ENCODE measurements at places on chromosomes 3 and 15.

DNA sequence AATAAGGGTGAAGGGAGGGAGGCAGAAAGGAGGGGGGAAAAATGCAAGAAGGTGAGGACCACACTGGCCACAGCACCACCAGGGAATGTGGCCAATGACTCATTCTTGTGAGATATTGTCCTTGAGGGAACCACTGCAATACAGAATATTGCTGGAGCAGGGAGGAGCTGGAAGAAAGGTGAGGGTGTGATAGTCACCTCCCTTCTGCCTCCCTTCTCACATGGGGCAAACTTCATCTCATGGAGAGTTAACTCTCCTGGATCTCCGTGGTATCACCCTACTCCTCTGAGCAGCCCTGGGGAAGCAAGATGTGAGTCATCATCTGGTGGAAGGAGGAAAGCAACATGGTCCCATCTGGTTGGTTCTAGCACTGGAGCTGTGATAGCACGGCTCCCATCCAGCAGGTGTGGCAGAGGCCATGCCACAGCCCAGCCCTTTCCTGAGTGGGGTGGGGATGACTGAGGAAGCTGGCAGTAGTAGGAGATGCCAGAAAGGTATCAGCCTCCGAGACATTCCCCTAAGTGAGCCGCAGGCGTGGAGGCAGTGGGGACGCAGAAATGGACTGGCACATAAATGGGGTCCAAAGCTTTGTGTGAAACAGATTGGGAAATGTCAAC, 115.9 kb upstream of the LPP start:
- no peak for DNase-seq

- no peak for DNase-seq
Observed at GRCh38 chr3:62727536-62727935, 147.7 kb downstream of the CADPS start.

DNA sequence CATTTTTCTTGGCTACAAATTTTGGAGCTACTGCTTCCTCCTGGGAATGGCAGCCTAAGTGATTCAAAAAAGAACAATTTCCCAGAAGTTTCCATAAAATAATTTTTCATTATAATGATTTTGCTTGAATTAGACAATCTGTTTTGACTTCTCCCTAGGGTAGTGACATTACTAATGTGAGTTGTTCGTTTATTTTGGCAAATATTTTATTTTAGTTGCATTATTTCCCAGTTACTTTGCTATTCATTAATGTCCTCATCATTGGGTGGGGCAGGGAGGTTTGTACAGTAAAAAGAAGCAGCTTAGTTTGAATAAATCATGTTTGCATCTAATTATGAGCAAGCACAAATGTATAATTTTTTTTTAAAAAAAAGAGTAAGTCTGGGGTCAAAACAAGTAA, 686.6 kb downstream of the ROBO2 start:
- no peak for DNase-seq

- DNase-seq, result no peak
Observed at GRCh38 chr3:34323517-34323916, 525.1 kb downstream of the PDCD6IP start.

- peak; percentile 30 for DNase-seq
Observed at GRCh38 chr3:174440741-174441587, 418.2 kb upstream of the NAALADL2 start.

GRCh38 chr15:30930422-30930821, 26.7 kb downstream of the FAN1 start:
- no peak for DNase-seq

Measured in cerebellar nuclear complex (tissue), 1 donor.